ENCODE measurements at places on chromosomes 5 and 9.

GRCh38 chr5:35134278-35135030, 86.7 kb upstream of the AGXT2 start:
- no peak for DNase-seq

DNA sequence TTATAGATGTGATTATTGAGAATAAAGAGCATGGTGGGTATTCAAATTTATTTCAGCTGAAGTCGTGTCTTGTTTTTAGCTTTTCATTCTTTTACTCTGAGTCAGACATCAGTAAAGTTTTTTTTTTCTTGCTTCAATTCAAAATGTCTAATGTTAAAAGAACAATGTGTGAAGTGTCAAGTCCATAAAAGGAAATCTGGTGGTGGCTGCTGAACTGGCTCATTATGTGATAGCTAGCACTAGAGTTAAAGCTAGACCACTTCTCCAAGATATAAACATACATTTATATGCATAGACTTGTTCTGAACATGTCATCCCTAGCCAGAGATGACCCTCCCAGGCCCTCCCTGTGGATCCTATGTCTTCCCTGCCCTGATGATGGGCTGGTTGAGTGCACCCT, 338.3 kb downstream of the RAB3C start:
- no peak for DNase-seq

- DNase-seq, result no peak
Measured at GRCh38 chr9:84151640-84152039, 171.0 kb downstream of the RMI1 start.

DNA sequence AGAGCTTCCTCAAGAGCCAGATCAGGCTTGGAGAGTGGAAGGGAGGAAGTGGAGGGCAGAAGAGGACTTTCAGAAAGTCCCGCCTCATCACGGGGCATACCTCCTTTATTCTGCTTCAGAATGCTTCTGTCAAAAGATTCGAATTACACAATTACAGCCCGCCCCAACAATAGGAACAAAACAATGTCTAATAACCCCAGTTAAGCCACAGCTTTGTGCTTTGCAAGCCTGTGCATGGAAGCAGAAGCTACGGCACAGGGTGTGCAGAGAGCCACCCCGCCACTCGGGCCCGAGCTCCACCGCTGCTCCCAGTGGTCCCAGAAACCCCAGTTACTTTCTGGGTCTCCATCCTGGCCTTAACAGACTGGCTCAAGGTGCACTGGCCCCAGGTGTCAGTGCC, 23.5 kb downstream of the HNRNPH1 start:
- DNase-seq, result no peak

- peak; percentile 64 for DNase-seq
Measured at GRCh38 chr5:139648205-139649081, at the start of gene CXXC5. CXXC5 (plus strand) TSS chr5:139648349; CDS start chr5:139680524, 32,175 bp downstream.
